Activated CD4-positive, alpha-beta T cell treated with anti-CD3 and anti-CD28 coated beads, Interleukin-2, amount 50 U/mL, for 4 hours (primary cell): ENCODE measurements at places on chromosomes 12 and 14.

GRCh38 chr12:75977952-75978671 lies 53.5 kb downstream of the PHLDA1 start:
- peak; percentile 71 for DNase-seq

DNA sequence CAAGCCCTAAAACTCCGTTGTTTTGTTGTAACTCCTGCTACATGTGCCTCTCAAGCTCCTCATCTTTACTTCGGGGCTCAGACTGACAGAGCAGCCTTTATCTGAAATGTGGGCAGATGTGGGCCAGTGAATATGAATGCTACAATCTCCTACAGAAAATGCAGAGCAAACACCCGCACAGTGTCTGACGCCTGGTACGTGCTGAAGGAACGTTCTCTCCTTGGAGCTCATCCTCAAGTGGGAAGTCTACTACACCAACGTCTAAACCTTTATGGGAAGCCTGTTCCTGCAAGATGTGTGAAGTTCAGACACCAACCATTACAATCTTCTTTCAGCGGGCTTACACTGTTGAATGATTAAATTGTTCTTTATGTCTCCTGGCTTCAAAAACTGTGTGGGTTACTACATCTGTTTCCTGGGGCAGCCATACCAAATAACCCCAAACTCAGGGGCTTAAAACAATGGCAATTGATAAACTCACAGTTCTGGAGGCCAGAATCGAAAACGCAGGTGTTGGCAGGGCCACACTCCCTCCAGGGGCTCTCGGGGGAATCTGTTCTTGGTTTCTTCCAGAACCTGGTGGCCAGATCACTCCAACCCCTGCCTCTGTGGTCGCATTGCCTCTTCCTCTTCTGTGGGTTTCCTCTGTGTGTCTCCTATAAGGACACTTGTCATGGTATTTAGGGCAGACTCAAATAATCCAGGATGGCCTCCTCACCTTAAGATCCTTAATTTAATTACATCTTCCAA lies 179.7 kb upstream of the PLXNC1 start:
- DNase-seq = no peak

DNA sequence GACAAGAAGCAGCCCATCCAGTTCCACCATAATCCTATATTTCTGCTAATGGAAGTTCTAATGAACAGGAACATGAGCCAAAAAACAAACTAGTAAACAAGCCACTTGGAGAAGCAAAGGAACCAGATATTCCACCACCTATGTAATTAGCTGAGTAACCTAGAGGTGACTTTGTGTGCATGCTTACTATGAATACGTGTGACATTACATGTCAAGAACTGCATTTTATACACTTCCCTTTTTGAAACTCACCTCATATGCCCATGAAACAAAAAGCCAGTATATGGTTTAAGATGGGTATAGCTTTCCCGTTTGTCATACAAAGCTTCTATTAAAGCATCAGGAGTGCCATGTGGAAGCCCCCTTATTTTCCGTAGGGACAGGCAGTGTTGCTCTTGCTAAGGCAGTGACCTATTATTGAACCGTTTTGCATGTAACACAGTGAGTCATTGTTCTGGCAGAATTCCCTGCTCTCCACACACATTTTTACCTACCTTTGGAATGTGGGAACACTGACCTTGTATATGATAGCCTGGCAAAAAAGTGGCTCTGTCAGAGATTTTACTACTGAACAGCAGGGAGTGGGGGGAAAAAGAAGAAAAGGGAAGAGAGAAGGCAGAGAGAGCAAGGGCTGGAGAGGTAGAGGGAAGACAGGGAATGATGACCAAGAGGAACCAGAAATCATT lies 34.8 kb upstream of the FRMD6 start:
- DNase-seq = no peak

- no peak for DNase-seq
Measured at GRCh38 chr12:6724409-6724797, 557 bp downstream of the COPS7A start.

DNA sequence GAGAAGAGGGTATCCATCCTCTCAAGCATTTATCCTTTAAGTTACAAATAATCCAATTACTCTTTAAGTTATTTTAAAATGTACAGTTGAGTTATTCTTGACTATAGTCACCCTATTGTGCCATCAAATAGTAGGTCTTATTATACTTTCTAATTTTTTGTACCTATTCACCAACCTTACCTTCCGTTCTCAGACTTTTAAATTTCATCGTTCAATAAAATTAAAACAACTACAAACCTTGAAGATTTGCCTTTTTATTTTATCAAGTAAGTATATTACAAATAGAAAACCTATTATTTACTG lies 972 bp upstream of the DCTN2 start:
- no peak for DNase-seq

GRCh38 chr14:56284641-56285040 lies 166.4 kb downstream of the PELI2 start:
- DNase-seq = no peak

DNA sequence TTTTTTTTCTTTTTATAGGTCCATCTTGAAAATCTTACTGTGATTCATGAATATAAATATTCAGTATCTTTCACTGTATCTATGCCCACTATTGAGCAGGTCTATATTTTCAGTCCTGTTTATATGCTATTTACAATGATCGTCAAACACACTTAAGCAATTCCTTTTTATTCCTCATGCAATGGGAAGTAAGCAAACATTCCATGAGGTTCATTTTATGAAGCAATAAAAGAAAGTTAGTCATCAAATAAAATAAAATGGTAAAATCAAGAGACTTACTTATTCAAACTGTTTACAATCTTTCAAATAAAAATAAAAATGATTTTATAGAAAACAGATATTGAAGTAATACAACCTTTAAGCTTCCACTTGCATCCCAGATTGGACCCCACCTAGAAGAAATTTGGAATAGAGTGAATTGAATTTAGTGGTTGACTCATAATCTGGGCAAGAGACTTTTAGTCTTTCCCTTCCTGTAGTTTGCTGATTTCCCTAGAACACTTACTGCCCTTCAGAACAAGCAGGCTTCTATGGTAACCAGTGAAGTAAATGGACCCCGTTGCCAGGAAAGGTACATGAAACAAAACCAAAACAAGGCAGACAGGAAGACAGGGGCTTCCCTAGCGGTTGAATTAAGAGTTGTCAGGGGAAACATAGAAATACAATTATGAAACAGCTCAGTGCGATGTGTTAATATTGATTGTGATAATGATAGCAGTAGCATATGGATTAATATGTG lies 241.0 kb upstream of the ATP2B1 start:
- peak; percentile 22 for DNase-seq

DNA sequence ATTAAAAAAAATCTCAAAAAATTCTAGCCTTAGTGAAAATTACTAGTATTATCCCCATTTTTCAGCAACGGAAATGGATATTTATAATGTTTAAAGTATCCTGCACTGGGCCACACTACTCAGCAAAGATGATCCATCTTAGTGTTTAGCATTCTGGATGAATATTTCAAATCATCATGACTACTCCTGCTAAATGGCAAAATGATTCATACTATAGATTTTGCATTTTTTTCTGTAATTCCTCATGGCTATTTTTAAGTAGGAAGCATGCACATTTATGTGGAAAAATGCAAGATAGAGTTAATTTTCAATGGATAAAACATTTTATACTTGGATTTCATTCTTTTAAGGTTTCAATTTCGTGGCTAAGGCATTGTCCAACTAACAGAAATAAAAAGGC lies 59.6 kb downstream of the LRFN5 start:
- no peak for DNase-seq

- DNase-seq = no peak
Measured at GRCh38 chr12:28032811-28033537, 60.4 kb upstream of the PTHLH start.

GRCh38 chr12:79406993-79407392 lies 283.8 kb downstream of the PAWR start:
- no peak for DNase-seq
